ENCODE measurements at places on chromosomes 4 and X.

DNA sequence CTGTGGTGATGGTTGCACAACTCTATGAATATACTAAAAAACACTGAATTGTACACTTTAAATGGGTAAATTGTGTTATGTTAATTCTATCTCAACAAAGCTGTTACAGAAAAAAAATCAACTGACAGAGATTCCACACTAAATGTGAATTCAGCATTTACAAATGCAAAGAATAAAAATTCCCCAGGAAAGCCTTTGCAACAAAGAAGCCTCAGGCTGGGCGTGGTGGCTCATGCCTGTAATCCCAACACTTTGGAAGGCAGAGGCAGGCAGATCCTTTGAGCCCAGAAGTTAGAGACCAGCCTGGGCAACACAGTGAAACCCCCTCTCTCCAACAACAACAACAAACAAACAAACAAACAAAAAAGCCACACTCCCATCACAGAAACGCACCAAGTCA, 8.9 kb downstream of the BCLAF3 start:
- no peak for DNase-seq

GRCh38 chr4:149409146-149409545, 406.5 kb downstream of the IQCM start:
- DNase-seq = no peak

DNA sequence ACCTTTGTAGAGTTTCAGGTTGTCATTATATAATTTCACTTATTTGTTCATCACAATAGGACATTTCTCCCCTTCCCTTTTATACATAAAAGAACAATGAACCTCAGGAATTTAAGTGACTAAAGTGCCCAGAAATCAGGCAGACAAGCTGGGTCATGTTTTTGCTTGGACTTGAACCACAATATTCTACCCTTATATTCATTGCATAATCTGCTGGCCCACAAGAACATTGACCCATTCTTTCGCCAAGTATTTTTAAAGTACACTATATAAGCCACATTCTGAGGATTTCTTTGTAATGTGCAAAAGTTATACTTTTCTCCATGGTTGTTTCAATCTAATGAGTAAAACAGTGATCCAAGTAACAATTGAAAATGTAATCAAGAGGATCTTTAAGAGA, 637.5 kb upstream of the SLIT2 start:
- DNase-seq = no peak

- DNase-seq = no peak
These were observed 40.9 kb downstream of the TSC22D3 start for GRCh38 chrX:107734646-107735045.

- no peak for DNase-seq
These were observed at the start of gene NHSL2 for GRCh38 chrX:71910643-71910985. TSS of gene NHSL2 (plus strand) at chrX:71910845.

DNA sequence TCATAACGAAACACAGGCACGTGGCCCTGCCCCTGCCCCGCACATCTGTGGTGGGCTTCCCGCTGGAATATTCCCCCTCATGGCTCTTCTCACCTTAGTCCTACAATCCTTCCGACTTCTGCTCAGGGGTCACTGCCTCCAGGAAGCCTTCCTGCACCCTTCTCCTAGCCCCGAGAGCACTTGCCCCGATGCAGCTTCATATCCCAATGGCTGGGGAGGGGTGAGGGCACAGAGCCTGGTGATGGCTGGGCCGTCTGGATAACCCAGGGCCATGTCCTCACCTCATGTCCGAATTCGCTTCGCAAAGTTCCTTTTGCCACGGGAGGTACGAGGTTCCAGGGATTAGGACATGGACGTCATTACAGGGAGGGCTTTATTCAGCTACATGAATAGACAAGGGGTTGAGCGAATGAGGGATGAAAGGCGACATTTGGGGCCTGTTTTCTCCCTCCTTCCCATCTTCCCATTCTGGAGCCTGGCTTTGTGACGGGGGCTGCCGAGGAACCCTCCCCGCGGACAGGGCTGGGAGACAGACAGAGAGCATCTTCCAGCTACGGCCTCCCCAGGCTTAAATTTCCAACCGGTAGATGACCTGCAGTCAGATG, 35.5 kb upstream of the HMX1 start:
- DNase-seq = no peak

DNA sequence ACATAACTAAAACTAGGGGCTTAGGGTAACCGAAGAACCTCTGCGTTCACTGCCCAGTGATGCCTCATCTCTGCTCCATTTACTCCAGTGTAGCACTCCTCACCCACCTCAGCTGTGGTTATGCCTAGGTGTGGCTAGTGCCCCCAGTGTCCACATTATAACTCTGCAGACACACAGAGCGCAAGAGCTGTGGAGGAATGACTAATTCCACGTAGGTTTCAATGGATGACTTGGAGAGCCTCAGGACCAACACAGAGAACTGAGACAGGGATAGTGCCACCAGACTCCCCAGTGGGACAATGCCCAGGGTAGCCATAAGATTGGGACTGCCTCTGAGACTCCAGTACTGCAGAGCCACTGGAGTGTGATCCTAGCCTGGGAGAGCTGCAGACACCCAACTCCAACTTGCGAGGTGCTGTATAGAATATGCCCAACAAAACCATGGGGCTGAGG, 542.4 kb upstream of the DIPK2B start:
- DNase-seq = no peak

GRCh38 chr4:77817304-77818072, 1.7 kb downstream of the CNOT6L start:
- DNase-seq = no peak

GRCh38 chrX:39633293-39633692, 464.5 kb downstream of the BCOR start:
- DNase-seq = no peak

- DNase-seq = no peak
These were observed 49.2 kb downstream of the PHKA2 start for GRCh38 chrX:18934708-18935107.

- DNase-seq = peak; percentile 15
These were observed 18.3 kb downstream of the MAGED2 start for GRCh38 chrX:54825716-54826438.

DNA sequence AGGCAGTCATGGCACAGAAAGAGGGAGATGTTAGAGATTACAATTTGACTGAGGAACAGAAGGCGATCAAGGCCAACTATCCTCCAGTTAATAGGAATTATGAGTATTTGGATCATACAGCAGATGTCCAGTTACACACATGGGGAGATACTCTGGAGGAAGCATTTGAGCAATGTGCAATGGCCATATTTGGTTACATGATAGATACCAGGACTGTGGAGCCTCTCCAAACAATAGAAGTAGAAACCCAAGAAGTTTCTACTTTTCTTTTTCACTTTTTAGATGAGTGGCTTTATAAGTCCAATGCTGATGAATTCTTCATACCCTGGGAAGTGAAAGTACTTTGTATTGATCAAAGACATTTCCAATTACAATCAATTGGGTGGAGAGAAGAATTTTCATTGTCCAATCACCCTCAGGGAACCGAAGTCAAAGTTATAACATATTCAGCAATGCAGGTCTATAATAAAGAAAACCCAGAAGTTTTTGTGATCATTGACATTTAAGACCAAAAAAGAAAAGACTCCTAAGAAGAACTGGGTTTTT, 139.1 kb downstream of the MAB21L2 start:
- DNase-seq = no peak

DNA sequence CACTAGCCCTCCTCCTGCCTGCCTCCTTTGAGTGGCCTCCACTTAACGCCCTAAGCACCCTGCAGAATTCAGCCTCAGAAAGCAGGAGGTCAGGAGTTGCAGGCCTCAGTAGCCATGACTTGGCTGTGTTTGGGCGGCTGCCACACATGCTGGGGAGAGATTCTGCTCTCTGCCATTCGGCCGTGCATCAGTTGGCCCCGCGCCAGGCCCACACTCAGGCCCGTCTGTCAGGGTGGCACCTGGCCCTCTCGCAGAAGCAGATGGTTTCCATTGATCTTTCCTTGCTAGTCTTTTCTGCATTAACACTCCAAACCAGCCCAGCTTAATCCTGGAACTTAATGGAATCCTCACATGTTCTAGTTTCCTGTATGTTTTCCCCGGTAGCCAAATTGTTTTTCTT, 30.7 kb upstream of the ATP6AP2 start:
- DNase-seq = peak; percentile 89

DNA sequence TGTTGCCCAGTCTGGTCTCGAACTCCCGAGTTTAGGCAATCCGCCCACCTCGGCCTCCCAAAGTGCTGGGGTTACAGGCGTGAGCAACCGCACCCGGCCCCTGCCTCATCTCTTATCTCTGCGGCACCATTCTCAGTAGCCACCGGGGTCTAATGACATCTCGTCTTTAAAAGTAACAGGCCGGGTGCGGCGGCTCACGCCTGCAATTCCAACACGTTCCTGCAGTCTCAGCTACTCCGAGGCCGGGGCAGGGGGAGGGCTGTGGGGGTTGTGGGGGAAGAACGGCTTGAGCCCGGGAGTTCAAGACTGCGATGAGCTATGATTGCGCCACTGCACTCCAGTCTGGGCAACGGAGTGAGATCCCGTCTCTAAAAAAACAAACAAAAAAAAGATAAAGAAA, 28.8 kb downstream of the ING2 start:
- DNase-seq = no peak

GRCh38 chr4:81039351-81039972, 9.0 kb downstream of the BMP3 start:
- no peak for DNase-seq

DNA sequence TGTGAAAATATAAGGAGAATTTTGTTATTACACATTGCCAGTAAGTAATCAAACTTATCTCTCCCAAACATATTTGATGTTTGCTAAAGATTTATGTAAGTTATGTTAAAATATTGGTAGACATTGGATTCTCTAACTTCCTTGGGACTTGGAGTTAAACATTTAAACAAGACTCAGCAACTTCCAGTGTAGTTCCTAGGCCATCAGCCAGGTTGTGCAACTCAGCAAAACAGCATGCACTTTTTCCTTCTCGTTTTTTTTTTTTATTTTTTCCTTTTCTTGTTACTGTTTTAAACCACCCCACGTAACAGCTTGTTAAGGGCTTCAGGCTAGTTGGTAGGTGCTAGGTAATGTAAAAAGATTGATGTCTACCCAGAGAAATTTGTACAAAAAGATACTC, 510.4 kb downstream of the ANKRD50 start:
- no peak for DNase-seq

GRCh38 chr4:4843635-4844291, 15.7 kb upstream of the MSX1 start:
- no peak for DNase-seq

DNA sequence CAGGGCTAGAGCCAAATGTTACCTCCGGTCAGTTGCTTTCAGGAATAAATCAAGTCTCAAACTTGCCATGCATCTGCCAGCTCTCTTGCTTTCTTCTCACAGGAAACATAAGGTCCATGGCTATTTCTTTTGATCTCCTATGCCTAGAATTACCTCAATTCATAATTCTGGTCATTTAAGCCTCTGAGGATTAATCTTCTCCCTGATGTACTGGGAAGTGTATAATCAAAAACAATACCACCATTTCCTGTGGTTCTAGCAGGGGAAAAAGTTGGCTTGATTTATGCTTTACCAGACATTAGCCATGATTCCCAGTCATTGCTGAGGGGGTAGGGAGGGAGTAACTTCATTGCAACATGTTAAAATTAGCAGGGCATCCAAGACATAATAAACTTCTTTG, 268.7 kb upstream of the EMCN start:
- no peak for DNase-seq

GRCh38 chr4:7192252-7193029, at the start of gene SORCS2:
TSS of gene SORCS2 (plus strand) at chr4:7192538.
- DNase-seq = no peak

- no peak for DNase-seq
These were observed 44.3 kb downstream of the HSD17B13 start for GRCh38 chr4:87278335-87278794.

DNA sequence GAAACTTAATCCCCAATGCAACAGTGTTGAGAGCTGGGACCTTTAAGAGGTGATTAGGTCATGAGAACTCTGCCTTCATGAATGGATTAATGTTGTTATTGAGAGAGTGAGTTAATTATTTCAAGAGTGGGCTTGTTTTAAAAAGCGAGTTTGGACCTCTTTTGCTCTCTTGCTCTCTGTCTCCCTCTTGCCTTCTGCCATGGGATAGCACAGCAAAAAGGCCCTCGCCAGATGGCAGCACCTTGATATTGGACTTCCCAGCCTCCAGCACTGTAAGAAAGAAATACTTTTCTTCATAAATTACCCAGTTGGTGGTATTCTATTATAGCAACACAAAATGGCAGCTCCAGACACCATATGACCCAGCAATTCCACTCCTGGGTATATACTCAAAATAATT, 7.0 kb upstream of the ATP6AP2 start:
- DNase-seq = peak; percentile 60

GRCh38 chrX:16870862-16871815, 977 bp upstream of the RBBP7 start:
- DNase-seq = no peak

DNA sequence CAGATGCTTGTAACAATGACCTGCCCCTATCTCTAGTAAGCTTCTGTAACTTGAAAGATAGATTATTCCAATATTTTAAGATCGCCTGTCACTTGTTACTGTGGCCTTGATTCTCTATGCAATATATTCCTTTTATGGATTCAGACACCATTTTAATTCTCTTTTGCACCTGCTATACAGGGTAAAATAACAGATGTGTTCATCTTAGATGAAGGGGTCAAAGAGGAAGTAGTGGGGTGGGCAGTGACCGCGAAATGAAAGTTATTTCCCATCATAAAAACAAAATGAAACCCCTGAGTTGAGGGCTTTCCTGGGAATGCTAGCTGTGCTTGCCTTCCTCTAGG, 175.9 kb downstream of the TSPAN5 start:
- no peak for DNase-seq

GRCh38 chrX:96407501-96407900, 277.1 kb upstream of the DIAPH2 start:
- DNase-seq = no peak

GRCh38 chr4:37977471-37978247, 17.5 kb downstream of the PTTG2 start:
- DNase-seq = peak; percentile 23

GRCh38 chr4:24858026-24858425, 54.8 kb downstream of the CCDC149 start:
- no peak for DNase-seq

- no peak for DNase-seq
These were observed 179.6 kb downstream of the ANTXR2 start for GRCh38 chr4:79893456-79893855.

- DNase-seq = no peak
These were observed 103.7 kb upstream of the RAPGEF2 start for GRCh38 chr4:158999166-158999682.

GRCh38 chr4:19358015-19358414, 893.7 kb upstream of the SLIT2 start:
- DNase-seq = no peak

GRCh38 chr4:31261632-31262031, 541.5 kb downstream of the PCDH7 start:
- no peak for DNase-seq

GRCh38 chr4:146121757-146122156, 53.8 kb upstream of the LSM6 start:
- no peak for DNase-seq

- DNase-seq = peak; percentile 11
These were observed 21.0 kb upstream of the BCORL1 start for GRCh38 chrX:129961180-129962083.

GRCh38 chr4:173381610-173382009, 10.9 kb downstream of the SAP30 start:
- DNase-seq = no peak
